Central memory CD8-positive, alpha-beta T cell (primary cell): ENCODE measurements at places on chromosomes 2 and 18.

- DNase-seq, result no peak
Observed at GRCh38 chr2:85235281-85235680, 92.5 kb downstream of the TGOLN2 start.

- DNase-seq, result peak; percentile 47
Observed at GRCh38 chr2:233976690-233977294, 59.6 kb downstream of the TRPM8 start.

DNA sequence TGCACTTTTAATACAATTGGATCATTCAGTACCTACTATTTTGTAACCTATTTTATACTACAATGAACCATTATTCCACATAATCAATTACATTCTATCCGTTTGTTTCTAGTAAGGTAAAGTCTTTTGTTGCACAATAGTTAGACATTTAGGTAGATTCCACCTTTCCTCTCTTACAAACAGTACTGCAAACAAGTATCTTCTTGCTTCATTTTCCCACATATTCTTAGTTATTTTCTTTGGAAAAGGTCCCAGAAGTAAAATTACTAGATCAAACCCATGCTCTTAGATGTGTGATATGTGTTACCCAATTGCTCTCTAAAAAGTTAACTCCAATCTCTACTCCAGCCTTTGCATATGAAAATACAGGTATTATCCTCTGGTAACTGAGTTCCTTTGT, 49.6 kb downstream of the SPIRE1 start:
- DNase-seq, result no peak

GRCh38 chr18:12694032-12694431, 8.5 kb downstream of the CEP76 start:
- no peak for DNase-seq

DNA sequence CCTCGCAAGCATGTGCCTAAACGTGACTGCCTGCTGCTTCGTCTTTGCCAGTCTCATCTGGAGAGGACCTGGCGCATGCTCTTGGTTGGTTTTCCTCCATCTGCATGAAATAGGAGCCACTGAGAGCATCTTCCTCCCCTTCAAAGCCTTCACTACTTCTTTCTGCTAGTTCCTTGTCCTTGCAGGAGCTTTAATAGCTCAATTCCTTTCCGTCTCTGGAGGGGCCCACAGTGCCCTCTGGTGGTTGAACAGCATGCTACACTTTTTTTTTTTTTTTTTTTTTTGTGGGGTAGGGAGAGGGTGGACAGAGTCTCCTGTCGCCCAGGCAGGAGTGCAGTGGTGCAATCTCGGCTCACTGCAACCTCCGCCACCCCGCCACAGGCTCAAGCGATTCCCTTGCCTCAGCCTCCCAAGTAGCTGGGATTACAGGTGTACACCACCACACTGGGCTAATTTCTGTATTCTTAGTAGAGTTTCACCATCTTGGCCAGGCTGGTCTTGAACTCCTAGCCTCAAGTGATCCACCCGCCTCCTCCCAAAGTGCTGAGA, 59.6 kb downstream of the SP110 start:
- DNase-seq, result peak; percentile 27

- no peak for DNase-seq
Observed at GRCh38 chr2:217836901-217837491, 165.8 kb downstream of the TNS1 start.

GRCh38 chr2:232129483-232129882, 168.0 kb downstream of the DIS3L2 start:
- DNase-seq, result no peak
